ENCODE measurements at places on chromosomes 4 and X.

DNA sequence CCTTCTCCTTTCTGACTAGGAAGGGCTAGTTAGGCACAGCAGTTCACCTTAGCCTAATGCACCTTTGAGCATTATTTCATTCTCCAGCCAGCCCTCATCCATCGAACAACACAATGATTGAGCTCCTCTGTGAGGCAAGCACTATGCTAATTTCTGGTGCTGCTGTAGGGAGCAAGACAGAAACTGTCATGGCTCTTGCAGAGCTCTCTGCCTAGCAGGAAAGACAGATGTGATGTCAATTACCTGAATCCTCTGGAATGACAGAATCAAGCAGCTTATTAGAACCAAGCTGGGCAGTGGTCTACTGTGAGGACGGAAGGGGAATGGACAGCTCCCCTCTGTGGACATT lies 256.1 kb upstream of the NOCT start:
- DNase-seq, result no peak

GRCh38 chrX:84322083-84322827 lies 134.3 kb upstream of the RPS6KA6 start:
- no peak for DNase-seq

DNA sequence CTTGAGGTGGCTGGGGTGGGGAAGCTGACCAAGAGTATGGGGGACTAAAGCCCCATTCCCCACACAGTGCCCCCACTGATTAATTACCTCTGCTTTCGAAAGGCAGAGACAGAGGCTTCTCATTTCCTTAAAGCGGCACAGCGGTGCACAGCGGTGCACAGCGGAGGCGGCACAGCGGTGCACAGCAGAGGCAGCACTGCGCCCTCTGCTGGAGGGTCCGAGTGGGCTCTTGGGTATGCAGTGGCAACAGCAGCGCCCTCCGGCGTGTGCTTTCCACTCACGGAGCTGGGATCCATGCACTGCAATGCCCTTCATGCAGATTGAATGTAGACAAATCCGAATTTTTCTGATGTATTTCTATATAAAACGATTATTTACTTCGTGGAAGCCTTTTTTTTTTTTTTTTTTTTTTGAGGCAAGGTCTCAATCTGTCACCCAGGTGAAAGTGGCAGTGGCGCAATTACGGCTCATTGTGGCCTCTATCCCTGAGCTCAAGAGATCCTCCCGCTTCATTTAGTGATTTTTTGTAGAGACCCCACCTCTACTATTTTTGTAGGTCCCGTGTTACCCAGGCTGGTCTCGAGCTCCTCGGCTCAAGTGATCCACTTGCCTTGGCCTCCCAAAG lies 19.7 kb upstream of the PRPS2 start:
- DNase-seq, result no peak

GRCh38 chrX:2286731-2287130 lies 214.0 kb downstream of the DHRSX start:
- DNase-seq, result no peak

- no peak for DNase-seq
Measured at GRCh38 chrX:43314525-43314924, 341.6 kb upstream of the MAOA start.

- no peak for DNase-seq
Measured at GRCh38 chrX:73826996-73827395, 264.0 kb downstream of the CHIC1 start.

GRCh38 chr4:141133146-141133998 lies at the start of gene RNF150:
TSS of gene RNF150 (minus strand) at chr4:141133469.
- peak; percentile 28 for DNase-seq

DNA sequence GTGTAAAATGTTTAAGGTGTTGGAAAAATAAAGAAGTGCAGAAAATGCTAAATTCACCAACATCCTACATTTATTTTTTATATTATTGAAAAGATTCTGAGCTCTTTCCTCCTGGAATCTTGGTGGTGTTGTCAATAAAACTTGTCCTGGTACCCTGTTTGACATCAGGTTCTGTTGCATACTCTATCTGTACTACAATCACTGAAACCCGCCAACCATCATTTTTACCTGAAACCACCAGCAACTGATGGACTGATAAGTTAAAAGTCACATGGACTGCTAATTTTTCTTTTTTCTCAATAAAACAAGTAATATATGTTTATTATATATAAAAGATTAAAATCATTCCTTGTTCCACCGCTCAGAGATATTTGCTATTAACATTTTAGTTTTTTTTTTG lies 23.4 kb downstream of the STAP1 start:
- no peak for DNase-seq

DNA sequence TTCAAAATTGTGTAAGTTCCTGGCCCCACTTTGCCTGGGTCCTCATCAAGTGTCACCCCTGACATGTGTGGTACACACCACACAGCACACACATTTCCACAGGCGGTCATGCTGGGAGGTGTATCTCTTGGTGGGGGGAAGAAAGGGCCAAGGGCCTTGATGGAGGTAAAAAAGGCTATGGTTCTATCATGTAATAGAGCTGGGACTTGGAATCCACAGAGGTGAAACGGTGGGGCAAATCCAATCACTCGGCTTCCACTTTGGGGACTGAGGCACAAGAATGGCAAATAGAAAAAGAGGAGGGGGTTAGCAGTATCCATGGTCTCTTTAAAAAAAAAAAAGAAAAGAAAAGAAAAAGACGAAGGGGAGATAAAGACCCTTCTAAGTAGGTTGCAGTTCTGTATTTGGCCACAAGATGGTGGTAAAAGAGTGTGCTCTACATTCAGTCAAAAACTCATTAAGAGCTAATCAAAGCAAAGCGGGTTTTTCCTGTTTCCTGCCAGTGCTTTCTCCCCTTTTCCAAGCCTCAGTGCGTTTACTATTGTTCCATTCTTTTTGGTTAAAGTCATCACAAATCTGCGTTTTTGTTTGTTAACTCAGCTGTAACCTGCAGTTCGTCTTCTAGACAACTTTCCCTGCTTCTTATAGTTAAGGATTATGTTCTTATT lies 37.0 kb upstream of the ATP6AP2 start:
- no peak for DNase-seq

DNA sequence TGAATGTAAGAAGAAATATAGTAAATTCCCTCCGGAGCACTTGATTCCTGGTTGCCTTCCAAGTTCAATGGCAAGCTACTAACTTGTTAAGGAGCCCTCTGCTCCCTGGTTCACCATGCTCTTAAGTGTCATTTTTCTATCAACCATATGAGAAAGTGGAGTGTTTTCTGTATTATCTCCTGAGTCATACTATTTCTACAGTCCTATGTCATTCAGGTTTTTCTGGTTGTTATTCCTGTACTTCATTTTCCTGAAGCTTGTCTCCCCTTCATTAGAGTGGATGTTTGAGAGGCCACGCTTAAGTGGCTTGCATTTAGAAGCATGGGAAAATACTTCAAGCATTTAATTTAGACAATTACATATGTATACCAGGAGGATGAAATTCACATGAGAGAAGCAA lies 14.7 kb upstream of the EPGN start:
- DNase-seq, result no peak

- DNase-seq, result no peak
Measured at GRCh38 chrX:153981771-153982533, 9.4 kb downstream of the TMEM187 start.

DNA sequence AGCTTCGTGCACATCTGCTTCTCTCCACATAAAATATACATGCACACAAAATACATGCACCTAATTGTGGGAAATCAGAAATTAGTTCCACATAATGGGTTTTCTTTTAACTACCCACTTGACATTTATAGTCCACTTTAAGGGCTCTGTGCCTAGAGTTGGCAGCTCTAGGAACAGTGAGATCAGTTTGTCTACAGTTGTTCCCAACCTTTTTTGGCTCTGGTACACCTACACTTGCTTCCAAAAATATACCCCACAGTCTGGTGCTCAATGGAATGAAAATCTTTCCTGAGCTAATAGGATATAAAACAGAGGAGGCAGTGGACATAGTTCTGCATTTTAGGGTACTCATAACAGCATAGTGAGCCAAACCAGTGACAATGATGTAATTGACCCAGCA lies 36.1 kb downstream of the HDAC8 start:
- no peak for DNase-seq

DNA sequence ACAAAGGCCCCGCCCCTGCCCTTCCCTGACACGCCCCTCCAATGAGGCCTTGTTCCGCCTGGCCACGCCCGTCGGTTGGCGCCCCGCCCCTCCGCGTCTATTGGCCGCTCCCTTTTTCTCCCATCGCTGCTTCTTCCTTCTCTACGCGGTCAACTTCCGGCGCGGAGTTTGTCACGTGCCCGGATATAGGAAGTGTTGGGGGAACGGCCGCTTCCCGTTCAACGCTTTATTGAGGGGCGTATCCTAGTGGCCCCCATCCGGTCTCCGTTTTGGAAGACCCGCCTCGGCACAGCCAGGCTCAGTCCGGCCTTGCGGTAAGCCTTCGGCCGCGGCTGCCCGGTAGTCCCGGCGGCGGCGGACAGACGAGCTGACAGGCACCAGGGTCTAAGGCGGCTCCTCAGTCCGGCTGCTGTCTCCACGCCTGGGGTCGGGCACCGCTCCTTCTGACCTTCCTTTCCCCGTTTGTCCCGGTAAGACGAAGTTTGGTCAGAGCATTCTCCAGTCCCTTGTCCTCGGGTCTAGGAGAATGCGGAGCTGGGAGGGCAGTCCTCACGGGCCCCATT lies at the start of gene EXOC1:
TSS of gene EXOC1 (plus strand) at position 165 of the 563 bp plus-strand sequence. CDS start 4,676 bp downstream, outside the sequence.
- peak; percentile 97 for DNase-seq

DNA sequence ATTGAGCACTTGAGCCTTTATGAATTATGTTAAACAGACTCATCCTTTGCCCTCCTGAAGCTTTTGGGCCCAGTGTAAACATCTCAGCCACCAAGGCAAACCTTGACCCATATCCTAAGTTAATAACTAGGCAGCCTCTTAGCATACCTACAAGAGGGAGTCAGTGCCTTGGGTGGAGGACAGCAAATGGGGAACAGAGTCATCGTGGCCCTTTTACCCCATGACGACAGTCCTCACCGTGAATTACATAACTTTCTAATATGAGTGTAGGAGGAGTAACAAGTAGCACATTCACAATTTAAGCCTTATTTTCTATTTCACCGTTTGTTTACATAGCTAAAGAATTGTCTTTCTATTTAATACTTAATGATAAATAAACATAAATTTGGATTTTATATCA lies 16.8 kb downstream of the CLDN22 start:
- DNase-seq, result no peak

DNA sequence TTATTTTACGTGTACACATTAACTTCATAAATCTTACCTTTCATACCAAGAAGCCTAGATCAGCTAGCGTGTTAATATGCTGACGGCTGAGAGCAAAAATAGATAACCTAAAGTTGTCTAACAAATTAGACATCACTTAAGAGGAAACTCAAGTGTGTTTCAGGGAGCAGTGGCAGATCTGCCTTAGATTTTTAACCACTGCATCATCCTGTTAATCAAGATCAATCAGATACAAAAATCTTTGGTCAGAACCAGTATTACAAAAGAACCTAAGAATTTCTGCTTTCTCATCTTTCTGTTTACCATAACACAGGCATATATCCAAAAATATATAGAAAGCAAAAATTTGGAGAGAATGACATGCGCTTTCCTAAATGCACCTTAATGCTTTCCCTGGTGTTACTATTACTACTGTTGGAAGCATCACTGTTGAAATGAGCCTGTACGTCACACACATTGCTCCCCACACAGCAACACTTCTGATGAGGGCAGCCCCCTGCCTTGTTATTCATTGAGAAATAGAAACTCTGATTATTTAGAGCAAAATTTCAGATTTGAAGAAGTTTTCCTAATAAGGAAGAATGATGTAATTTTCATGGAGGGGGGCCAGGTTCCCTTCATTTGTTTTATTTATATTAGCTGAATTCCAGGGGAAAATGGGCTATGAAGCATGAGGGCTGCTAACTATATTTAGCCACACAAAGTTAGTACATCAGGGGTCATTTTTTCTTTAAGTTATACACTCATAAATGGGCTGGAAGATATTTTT lies 152.3 kb downstream of the CBR4 start:
- DNase-seq, result no peak

DNA sequence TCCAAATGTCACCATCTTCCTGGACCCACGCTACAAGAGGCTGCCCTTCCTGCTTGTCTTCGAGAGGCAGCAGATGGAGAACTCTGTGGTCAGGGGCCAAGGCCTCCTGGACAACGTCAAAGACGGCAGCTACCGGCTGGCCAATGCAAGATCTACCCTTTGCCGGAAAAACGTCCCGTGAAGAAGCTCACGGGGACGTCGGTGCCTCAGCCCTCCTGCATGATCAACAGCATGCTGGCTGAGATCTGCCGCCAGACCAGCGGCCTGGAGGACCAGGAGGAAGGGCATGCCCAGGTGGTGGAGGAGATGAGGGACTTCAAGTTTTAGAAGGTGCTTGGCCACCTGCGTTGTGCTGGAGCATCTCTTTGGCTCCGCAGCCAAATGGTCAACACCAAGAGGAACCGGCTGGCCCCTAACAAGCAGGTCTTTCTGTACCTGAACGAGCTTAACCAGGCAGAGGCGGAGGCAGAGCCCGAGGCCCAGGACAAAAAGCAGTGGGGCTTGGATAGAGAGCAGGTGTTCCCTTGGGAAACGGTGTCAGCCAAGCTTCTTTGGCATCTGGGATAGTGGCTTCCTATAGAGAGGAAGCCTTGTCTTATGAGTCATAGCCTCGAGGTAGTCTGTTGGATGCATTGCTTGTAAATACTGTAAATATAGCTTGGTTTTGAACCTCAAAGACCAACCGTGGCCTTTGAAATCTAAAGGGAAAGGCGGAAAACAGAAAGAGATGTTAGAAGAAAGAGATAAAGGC lies 94.8 kb upstream of the ELOVL6 start:
- no peak for DNase-seq

DNA sequence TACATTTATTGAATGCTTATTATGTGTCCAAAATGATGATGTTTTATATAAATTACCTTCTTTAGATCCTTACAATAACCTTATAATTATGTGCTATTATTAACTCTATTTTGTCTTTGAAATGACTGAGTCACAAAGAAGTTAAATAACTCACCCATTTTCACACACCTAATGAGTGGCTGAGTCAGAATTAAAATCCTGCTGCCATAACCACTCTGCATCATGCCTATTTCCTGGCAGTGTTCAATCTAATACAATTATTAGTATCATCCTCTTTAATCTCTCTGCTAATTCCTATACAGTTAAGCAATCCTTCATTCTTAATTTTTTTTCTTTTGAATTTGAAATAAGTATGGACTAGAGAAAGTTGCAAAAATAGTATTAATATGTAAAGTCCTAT lies 342.9 kb downstream of the CFAP299 start:
- no peak for DNase-seq
